HFFc6 (cell line): ENCODE measurements at places on chromosomes 11 and 22. TPM values are rescaled to one million over a fixed set of nuclear protein-coding genes. Genes with fewer than 3 reads are reported as not detected.

Gene NAALADL1
- 0.44 TPM in 1 of 3 replicates, not detected in the others for total RNA-seq

DNA sequence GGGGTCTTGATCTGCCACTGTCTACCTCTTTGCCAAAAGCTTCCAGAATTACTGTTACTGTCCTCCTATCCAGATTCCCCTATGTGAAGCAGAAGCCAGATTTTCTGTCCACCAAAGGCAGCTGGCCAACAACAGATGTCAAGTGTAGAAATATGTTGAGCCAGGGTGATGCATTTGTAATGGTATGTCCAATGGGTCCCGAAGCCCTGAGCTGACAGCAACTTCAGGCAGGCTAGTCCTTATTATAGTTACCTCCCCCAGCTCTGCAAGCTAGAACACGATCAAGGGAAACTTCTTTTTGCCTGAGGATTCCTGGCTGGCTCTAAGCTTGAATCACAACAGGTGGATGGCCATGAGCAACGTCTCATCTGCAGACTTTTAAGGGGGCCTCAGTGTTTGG, 10.2 kb downstream of the PAMR1 start:
- H3K36me3 ChIP-seq, result peaks cover 72% of the 10 kb centered on the region
- DNase-seq, result peak; percentile 77
- peak overlapping the region; percentile 3; the same call in 1 of the 2 replicates for H3K4me3 ChIP-seq

DNA sequence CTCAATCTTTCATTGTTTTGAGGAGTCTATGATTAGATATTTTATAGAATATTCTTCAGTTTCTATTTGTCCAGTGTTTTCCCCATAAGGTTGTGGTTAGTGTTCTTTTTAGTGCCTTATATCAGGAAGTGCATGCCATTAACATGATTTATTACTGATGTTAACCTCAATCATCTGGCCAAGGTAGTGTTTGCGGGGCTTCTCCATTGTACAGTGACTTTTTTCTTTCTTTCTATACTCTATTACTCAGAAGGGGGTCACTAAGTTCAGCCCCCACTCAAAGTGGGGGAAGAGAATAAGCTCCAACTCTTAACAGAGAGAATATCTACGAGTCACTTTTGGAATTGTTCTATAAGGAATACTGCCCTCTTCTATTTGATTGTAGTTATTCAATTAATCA, 415.8 kb downstream of the DYNC2H1 start:
- peaks cover 65% of the 10 kb centered on the region for H3K4me1 ChIP-seq
- H3K27ac ChIP-seq, result peak overlapping the region; percentile 61

DNA sequence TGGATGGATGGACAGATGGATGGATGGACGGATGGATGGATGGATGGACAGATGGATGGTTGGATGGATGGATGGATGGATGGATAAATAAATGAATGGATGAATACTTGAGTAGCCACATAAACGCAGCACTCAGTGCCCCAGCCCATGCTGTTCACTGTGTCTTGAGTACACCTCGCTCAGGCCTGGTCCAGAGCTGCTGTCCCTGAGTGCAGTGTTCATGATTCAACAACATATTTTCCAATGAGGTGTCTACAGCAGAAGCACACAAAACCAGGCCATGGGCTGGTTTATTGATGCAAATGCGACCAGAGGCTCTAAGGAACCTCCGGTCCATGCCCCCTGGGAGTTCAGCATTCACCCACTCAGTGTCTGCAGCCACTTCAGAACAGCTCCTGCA, 584.3 kb downstream of the BRD1 start:
- H3K27me3 ChIP-seq, result no peaks in the 10 kb centered on the region
- no peak overlapping the region for H3K27ac ChIP-seq
- no peaks in the 10 kb centered on the region; the same call in 1 of the 2 replicates for H3K36me3 ChIP-seq
- DNase-seq, result no peak
- no peak overlapping the region for H3K4me3 ChIP-seq

DNA sequence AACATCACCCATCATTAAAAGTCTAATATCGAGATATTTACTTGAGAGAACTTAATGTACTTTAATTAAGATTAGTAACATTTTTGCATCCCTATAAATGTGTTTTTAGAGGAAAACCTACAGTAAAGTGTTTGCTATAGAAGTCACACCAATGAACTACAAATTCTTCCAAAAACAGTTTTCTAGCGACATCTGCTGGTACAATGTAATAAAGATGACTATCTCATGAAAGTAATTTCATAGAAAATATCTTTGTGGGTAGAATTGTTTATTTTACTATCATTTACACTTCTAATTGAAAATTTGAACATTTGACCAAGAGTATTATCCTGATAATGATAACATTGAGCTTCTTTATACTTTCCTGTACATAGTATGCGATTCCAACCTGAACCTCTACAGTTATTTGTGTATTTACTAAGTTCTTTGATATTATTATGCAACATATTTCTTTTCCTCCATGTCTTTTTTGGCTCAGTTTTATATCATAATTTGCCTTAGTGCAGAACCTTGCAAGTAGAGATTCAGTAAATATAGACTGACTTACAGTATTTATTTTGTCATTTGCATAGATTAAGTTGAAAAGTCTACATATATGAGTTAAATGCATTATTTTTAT, 252.7 kb downstream of the TMEM135 start:
- H3K4me3 ChIP-seq, result no peak overlapping the region
- no peak overlapping the region for H3K27ac ChIP-seq
- H3K36me3 ChIP-seq, result 0 out of 2 replicates have a peak, but pooled peaks cover 5% of the 10 kb centered on the region

Gene OR4A15
- total RNA-seq, result not detected in 3 replicates

Gene KRTAP5-1
- not detected in 3 replicates for total RNA-seq

DNA sequence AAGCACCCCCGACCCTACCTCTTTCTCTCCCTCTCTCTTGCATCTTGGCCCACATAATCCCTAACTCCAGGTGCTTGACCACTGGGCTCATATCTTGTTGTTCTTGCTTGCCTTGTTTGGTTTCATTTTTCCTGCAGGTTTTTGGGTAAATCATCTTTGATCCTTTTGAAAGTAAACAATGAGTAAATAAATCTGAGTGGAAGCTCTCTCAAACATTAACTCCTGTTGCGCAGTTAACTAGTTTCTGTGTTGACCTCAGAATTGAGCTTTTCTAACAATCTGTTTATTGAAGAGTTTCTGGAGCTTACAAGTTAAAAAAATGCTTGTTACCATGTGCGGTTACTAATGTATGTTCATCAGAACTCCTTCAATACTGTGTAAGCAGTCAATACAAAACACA, 38.8 kb upstream of the MICAL2 start:
- peaks cover 75% of the 10 kb centered on the region for H3K4me1 ChIP-seq
- H3K27ac ChIP-seq, result no peak overlapping the region; the same call in 1 of the 2 replicates
- no peak overlapping the region for H3K4me3 ChIP-seq
- DNase-seq, result no peak
- H3K27me3 ChIP-seq, result peaks cover 5% of the 10 kb centered on the region; the same call in 1 of the 2 replicates

Gene SPDYC
- total RNA-seq, result not detected in 3 replicates

Gene OR52H1
- not detected in 3 replicates for total RNA-seq

DNA sequence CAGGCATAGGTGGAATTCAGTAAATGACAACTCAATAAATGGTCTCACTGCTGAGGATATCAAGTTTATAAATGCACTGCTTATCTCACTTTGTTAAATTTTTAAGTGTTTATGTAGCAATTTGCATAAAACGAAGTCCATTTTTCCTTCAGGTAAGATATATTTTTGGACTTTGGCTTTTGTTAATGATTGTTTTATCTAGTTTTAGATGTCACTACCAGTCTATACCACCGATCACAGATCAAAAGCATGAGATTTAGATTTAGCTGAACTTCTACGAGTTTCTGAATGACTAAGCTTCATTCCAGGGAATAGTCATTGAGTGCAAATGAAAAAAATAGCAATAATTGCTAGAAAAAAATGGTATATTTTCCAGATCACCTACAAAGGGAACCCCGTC, 12.8 kb upstream of the SLC5A12 start:
- peaks cover 3% of the 10 kb centered on the region for H3K27me3 ChIP-seq
- H3K36me3 ChIP-seq, result no peaks in the 10 kb centered on the region
- no peak overlapping the region for H3K4me3 ChIP-seq
- H3K4me1 ChIP-seq, result peaks cover 12% of the 10 kb centered on the region; the same call in 1 of the 2 replicates
- no peak for DNase-seq
- H3K27ac ChIP-seq, result no peak overlapping the region

- no peak overlapping the region for H3K27ac ChIP-seq
- H3K36me3 ChIP-seq, result no peaks in the 10 kb centered on the region
- peaks cover 9% of the 10 kb centered on the region for H3K27me3 ChIP-seq
These were observed 444.3 kb downstream of the TBC1D22A start for GRCh38 chr22:47206666-47207218.

- no peaks in the 10 kb centered on the region for H3K27me3 ChIP-seq
- no peak overlapping the region for H3K4me3 ChIP-seq
- peaks cover 30% of the 10 kb centered on the region for H3K4me1 ChIP-seq
- H3K27ac ChIP-seq, result no peak overlapping the region
- peaks cover 67% of the 10 kb centered on the region for H3K36me3 ChIP-seq
These were observed 213.9 kb downstream of the SBF2 start for GRCh38 chr11:10080138-10080537.

GRCh38 chr22:21902296-21903087, 35.0 kb upstream of the MAPK1 start:
- H3K36me3 ChIP-seq, result no peaks in the 10 kb centered on the region
- no peak overlapping the region for H3K27ac ChIP-seq
- H3K4me3 ChIP-seq, result no peak overlapping the region
- H3K27me3 ChIP-seq, result peaks cover 4% of the 10 kb centered on the region
- H3K4me1 ChIP-seq, result no peaks in the 10 kb centered on the region; the same call in 1 of the 2 replicates

Gene SERPIND1
- total RNA-seq, result 0.13 TPM in 1 of 3 replicates, not detected in the others

Gene SNX32
- not detected in 3 replicates for total RNA-seq

DNA sequence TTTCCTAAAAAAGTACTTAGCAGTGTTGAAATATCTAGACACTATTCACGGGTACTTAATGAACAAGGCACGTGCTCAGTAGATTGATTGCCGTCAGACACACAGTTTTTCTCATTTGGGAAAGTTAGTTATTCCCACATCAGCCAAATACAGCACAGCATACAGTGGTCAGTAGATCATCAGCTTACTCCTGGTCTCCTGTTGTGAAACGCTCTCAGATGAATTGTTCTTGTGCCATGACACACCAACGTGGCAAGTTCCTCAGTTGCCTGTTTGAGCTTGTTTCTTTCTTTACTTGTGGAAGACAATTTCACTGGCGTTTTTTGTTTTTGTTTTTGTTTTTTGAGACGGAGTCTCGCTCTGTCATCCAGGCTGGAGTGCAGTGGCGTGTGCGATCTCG, 8.6 kb downstream of the TAB1 start:
- peaks cover 11% of the 10 kb centered on the region; the same call in 1 of the 2 replicates for H3K36me3 ChIP-seq
- H3K4me1 ChIP-seq, result peaks cover 23% of the 10 kb centered on the region
- DNase-seq, result no peak
- H3K27me3 ChIP-seq, result no peaks in the 10 kb centered on the region; the same call in 1 of the 2 replicates
- no peak overlapping the region for H3K27ac ChIP-seq
- H3K4me3 ChIP-seq, result no peak overlapping the region

GRCh38 chr11:117941976-117942654, 12.9 kb upstream of the TMPRSS13 start:
- H3K4me1 ChIP-seq, result peaks cover 10% of the 10 kb centered on the region
- H3K4me3 ChIP-seq, result no peak overlapping the region
- peaks cover 36% of the 10 kb centered on the region for H3K27me3 ChIP-seq
- H3K36me3 ChIP-seq, result no peaks in the 10 kb centered on the region

Gene LYVE1
- 0.18 TPM in 1 of 3 replicates, not detected in the others for total RNA-seq

DNA sequence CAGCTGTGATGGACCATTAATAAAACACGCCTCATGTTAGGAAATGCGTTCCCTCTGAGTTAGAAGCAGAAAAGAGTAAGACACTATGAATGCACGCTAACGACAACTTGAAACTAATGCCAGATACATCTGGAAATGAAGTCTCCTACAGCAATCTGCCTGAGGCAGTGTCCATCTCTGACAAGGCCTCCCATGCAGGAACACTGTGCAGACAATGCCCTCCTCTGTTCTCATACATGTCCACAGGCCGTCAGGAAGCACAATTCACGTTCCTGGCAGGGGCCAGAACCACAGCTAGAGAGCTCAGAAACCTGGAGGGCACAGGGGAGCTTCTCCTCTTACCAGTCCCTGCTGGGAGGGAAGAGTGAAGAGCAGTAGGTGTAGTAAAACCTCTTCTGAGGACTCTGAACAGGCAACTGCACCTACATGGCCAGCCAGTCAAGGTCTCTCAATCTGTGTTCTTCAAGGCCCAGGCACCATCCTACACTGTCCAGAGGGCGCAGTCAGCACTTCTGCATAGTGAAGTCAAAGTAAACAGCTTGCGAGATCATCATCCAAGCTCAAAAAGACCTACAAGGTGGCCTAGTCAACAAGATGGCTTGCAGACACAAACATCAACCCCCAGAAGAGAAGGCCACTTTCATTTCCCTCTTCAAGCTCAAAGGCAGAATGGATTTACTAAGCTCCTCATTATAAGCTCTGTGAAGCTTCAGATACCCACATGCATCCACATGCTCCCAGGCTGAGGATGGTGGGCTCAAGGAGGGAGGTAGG, 41.5 kb upstream of the CYP2D6 start:
- H3K4me3 ChIP-seq, result peak overlapping the region; percentile 41
- no peaks in the 10 kb centered on the region; the same call in 1 of the 2 replicates for H3K27me3 ChIP-seq
- DNase-seq, result no peak

DNA sequence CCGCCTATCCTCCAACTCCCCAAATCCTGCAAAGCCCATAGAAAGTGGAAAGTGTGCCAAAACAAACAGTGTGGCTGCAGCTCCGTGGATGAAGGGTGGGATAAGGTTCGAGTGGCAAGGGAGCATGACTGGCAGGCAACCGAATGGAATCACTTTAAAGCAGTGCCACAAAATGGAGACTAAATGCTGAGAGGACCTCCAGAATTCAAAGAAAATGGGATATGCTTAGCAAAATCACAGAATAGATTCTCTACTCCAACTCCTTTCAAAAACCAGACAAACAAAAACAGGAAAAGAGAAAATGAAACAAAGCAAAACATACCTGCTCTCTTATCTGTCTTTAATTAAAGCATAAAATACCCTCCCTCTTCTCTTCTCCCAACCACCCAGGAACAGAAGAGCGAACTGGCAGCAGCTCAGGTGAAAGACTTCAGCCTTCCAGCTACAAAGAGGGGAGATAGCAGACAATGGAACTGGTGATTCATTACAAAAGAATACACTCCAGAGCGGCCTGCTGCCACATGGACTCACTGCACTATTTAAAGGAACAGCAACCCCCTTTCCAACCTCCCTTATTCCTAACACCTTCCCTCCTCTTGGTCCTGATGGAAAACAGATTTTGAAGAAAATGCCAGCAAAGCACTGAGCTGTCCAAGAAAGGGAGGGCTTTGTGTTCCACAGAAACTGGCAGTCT, 118.5 kb downstream of the APOL5 start:
- peaks cover 12% of the 10 kb centered on the region; the same call in 1 of the 2 replicates for H3K36me3 ChIP-seq
- H3K27ac ChIP-seq, result peak overlapping the region; percentile 92
- peak; percentile 81 for DNase-seq

DNA sequence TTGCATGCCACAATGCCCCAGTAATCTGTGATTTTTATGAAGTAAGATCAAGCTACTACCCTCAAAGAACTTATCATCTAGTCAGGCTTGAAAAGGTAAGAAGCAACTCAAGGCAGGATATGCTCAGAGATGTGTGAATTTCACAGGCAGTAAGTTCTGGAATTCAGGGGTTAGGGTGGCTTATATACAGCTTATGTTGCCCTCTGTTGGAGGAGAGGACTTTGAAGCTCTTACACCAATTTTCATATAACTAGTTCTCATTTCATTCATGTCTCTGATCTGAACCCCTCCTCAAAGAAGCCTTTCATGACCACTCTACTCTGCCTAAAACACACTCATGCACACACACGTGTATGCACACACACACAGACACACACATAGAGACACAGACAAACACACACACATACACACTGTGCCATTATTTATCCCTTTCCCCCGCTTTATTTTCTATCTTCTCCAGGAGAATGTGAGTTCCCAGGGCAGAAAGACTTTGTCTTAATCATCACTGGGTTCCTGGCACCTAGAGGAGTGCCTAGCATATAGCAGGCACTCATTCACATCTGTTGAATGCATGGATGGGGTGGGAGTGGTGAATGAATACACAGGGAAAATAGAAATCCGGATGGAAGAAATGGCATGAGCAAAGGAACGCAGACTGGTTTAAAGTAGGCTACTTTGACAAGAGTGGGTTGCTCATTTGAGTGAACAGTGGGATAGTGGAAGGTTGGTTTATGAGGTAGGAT, 220.7 kb upstream of the ZBED5 start:
- H3K4me3 ChIP-seq, result no peak overlapping the region
- no peak overlapping the region for H3K27ac ChIP-seq
- no peaks in the 10 kb centered on the region for H3K4me1 ChIP-seq
- peak; percentile 1 for DNase-seq

Gene BDNF
- total RNA-seq, result 60.9 to 92.2 TPM (median 62.7 TPM) in 3 replicates
